ENCODE measurements at places on chromosomes 3 and 15. TPM values are rescaled to one million over a fixed set of nuclear protein-coding genes. Genes with fewer than 3 reads are reported as not detected.

Gene SLC22A13
- 0.68 TPM for total RNA-seq

Gene FGF12
- 3.2 TPM for total RNA-seq

Gene PFKFB4
- 7.4 TPM for total RNA-seq

Gene MESP2
- not detected for total RNA-seq

Gene PLA2G4E
- total RNA-seq, result 0.34 TPM

DNA sequence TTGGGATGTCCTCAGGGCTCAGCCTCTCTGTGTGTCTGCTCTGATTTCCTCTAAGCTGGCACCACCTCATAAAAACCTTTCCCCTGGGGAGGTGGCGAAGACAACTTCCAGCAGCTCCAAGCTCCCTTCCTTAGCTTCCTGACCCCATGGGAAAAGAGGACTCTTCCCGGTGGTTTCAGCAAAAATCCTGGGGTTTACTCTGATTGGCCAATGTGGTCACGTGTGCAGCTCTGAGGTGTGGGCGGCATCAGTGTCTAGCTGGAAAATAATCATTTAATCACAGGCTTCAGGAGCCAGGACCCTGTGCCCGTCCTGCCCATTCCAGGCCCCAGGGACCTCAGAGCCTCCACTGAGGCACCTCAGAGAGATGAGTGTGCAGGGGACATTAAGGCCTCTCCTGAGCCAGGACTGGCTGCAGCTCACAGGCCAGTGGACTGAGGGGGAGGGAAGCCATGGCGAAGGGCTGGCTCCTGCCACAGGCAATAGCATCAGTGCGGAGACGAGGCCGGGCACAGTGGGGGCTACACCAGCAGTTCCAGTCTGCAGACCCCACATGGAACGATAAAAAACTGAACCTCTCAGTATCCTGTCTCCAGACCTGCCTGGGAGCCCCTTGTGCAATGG lies 104.1 kb downstream of the TPRA1 start:
- DNase-seq, result peak; percentile 15

GRCh38 chr3:26099692-26100091 lies 309.8 kb downstream of the OXSM start:
- no peak for DNase-seq

All from ureter (tissue), 1 donor.